ENCODE measurements at places on chromosomes 2 and 18.
A peak's percentile ranks its signal among the peaks of the same experiment; 100 is the strongest.

- H3K27ac ChIP-seq, result no peak overlapping the region
- H3K27me3 ChIP-seq, result no peaks in the 10 kb centered on the region
- no peak for DNase-seq
- no peaks in the 10 kb centered on the region for H3K36me3 ChIP-seq
- peaks cover 2% of the 10 kb centered on the region for H3K4me1 ChIP-seq
Measured at GRCh38 chr2:75641587-75641986, 5.0 kb upstream of the MRPL19 start.

DNA sequence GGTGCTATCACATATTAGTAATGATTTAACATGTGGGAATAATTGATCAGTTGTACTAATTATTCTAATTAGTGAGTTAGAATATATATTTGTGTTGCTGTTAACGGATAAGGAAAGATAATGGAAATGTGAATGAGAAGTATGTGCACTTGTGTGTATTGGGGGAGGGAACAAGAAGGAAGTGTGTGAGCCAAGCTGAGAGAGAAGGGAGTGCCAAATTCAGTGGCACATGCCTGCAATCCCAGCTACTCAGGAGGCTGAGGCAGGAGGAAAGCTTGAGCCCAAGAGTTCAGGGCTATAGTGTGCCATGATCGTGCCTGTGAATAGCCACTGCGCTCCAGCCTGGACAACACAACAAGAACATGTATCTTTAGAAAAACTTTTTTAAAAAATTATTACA, 9.3 kb downstream of the BARD1 start:
- H3K4me1 ChIP-seq, result no peaks in the 10 kb centered on the region
- no peaks in the 10 kb centered on the region for H3K27me3 ChIP-seq
- H3K27ac ChIP-seq, result no peak overlapping the region
- no peaks in the 10 kb centered on the region for H3K36me3 ChIP-seq
- H3K4me3 ChIP-seq, result no peak overlapping the region
- no peak for DNase-seq

DNA sequence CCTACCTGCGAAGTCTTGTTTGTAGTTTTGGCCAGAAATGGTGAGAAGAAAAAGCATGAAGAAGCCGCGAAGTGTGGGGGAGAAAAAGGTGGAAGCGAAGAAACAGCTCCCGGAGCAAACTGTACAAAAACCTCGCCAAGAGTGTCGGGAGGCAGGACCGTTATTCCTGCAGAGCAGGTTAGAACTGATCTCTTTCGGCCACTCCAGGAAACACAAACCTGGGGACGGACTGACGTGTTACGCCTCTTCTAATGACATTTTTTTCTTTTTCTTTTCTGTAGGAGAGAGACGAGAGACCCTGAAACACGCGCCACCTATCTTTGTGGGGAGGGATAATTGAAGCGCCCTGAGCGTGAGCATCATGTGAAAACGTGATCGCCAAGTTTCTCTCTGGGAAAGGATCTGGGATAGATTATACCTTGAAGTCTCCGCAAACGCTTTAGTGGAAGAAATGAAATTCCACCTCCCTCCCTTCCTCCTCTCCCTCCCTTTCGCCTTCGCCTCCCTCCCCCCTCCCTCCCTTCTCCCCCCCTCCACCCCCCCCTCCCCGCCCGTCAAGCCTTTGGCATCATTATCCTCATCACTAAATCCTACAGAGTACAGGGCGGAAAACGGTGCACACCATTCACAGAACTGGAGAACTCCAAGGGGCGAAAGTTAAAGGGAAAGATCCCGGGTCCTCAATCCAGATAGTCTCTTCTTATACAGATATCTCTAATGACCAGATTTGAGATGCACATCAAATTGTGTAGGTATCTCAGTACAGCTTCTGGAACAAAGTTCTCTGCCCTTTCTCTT, at the start of gene ZEB2:
Gene ZEB2 (minus strand): TSS at position 186 of the 798 bp plus-strand sequence. CDS start 2,769 bp downstream, outside the sequence.
- H3K36me3 ChIP-seq, result no peaks in the 10 kb centered on the region
- peak within 1 kb of the TSS; percentile 75 for H3K4me3 ChIP-seq
- no peaks in the 10 kb centered on the region for H3K27me3 ChIP-seq
- peaks cover 3% of the 10 kb centered on the region for H3K4me1 ChIP-seq
- DNase-seq, result peak; percentile 84

DNA sequence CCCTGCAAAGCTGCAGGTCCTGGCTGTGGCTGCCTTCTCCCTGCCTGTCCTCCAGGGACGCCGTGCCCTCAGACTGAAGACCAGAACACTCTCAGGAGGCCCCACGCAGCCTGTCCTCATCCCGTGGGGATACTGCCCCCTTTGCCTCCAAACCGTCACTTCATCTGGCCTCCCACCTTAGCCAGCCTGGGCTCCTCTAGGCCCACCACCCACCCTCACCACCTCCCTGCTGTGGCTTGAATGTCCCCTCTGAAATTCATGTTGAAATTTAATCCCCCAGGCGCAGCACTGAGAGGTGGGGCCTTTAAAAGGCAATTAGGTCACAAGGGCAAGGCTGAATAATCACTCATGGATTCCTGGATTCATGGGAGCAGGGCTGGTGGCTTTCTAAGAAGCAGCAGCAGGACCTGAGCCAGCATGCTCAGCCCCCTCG, 198.2 kb downstream of the SEPTIN10 start:
- no peaks in the 10 kb centered on the region for H3K4me1 ChIP-seq
- no peaks in the 10 kb centered on the region for H3K27me3 ChIP-seq
- H3K27ac ChIP-seq, result no peak overlapping the region
- no peak overlapping the region for H3K4me3 ChIP-seq
- DNase-seq, result no peak

DNA sequence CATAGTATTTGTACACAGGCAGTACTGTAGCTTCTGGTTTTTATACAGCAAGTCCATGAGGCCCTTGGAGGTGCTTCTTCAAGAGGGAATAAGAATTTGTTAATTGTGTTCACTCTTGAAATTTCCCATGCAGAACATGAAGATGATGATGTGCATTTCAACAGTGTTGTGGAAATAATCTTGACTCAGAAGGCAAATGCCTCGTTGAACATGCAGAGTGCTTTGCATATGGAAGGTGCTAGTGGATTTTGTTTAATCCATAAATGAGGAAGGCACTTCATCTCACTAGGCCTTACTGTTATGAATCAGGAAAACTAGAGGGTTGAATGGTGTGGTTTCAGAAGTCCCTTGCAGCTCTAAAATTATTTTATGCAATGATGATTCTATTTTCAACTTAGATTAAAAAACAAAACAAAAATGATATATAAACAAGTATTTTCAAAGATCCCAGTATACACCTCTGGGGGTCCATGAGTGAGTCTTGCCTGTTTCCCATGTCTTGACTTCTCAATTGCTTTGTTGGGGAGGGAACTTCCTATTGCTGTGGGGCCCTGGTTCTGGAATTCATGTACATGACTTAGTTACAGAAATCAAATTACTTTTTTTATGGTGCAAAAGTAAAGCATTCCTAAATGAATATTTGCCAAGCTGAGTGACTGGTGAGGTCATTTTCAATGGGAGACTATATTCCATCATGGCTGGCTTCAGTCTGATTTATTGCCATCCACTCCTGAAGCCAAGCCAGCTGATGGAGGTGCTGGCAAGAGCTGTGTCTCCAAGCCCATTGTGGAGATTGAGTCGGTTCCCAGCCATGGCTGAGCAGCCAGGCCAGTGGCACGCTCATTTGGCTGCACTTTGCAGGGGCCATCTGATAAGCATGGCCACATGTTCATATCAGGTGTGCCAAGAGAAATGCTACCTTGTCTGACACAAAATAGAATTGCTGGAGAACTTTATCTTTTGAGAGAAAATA, 56.5 kb downstream of the MGAT5 start:
- no peaks in the 10 kb centered on the region for H3K27me3 ChIP-seq
- no peak overlapping the region for H3K4me3 ChIP-seq
- no peak overlapping the region for H3K27ac ChIP-seq
- no peak for DNase-seq
- H3K36me3 ChIP-seq, result no peaks in the 10 kb centered on the region
- H3K4me1 ChIP-seq, result peaks cover 6% of the 10 kb centered on the region

GRCh38 chr2:172095905-172096625, 6.6 kb downstream of the DLX2 start:
- peaks cover 17% of the 10 kb centered on the region for H3K4me1 ChIP-seq
- DNase-seq, result no peak
- no peaks in the 10 kb centered on the region for H3K36me3 ChIP-seq
- peaks cover 26% of the 10 kb centered on the region for H3K27me3 ChIP-seq
- no peak overlapping the region for H3K27ac ChIP-seq
- no peak overlapping the region for H3K4me3 ChIP-seq

DNA sequence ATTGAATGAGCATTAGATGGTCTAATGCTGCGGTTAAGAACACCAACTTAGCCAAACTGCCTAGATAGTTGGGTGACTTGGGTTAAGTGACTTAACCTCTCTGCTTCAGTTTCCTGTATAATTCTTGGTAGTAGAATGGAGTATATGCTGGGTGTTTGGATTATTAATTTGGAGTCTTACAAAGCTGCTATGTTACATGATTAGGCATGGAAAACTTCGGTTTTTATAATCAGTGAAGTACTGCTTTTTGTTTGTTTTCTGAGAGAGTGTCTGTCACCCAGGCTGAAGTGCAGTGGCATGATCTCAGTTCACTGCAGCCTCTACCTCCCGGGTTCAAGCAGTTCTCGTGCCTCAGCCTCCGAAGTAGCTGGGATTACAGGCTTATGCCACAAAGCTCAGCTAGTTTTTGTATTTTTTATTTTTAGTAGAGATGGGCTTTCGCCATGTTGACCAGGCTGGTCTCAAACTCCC, 4.5 kb downstream of the RPL37A start:
- H3K4me3 ChIP-seq, result no peak overlapping the region
- no peak overlapping the region for H3K27ac ChIP-seq
- H3K4me1 ChIP-seq, result peaks cover 1% of the 10 kb centered on the region
- no peaks in the 10 kb centered on the region for H3K27me3 ChIP-seq
- DNase-seq, result no peak
- H3K36me3 ChIP-seq, result no peaks in the 10 kb centered on the region

- no peaks in the 10 kb centered on the region for H3K27me3 ChIP-seq
- peaks cover 3% of the 10 kb centered on the region for H3K4me1 ChIP-seq
- H3K36me3 ChIP-seq, result no peaks in the 10 kb centered on the region
- H3K4me3 ChIP-seq, result no peak overlapping the region
- DNase-seq, result no peak
Measured at GRCh38 chr2:12613137-12613835, 103.5 kb upstream of the TRIB2 start.

DNA sequence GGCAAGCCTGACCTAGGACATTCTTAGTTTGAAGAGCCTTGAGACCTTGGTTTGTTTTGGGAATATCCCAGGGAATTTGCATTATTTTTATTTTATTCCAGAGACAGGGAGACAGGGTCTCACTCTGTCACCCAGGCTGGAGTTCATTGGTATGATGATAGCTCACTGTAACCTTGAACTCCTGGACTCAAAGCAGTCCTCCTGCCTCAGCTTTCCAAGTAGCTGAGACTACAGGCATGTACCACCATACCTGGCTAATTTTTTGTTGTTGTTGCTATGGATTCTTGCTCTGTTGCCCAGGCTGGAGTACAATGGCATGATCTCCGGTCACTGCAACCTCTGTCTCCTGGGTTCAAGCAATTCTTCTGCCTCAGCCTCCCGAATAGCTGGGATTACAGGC, 4.8 kb downstream of the MTA3 start:
- H3K4me1 ChIP-seq, result peaks cover 12% of the 10 kb centered on the region
- H3K36me3 ChIP-seq, result no peaks in the 10 kb centered on the region
- no peak for DNase-seq
- no peaks in the 10 kb centered on the region for H3K27me3 ChIP-seq

GRCh38 chr2:125634662-125635061, 1021.3 kb upstream of the GYPC start:
- H3K27me3 ChIP-seq, result no peaks in the 10 kb centered on the region
- H3K27ac ChIP-seq, result no peak overlapping the region
- DNase-seq, result no peak
- no peaks in the 10 kb centered on the region for H3K4me1 ChIP-seq

- DNase-seq, result no peak
- H3K4me3 ChIP-seq, result no peak overlapping the region
- no peak overlapping the region for H3K27ac ChIP-seq
Measured at GRCh38 chr2:182077448-182078142, 91.9 kb downstream of the PPP1R1C start.

- H3K27ac ChIP-seq, result no peak overlapping the region
- no peak for DNase-seq
- no peak overlapping the region for H3K4me3 ChIP-seq
- H3K36me3 ChIP-seq, result no peaks in the 10 kb centered on the region
- H3K27me3 ChIP-seq, result no peaks in the 10 kb centered on the region
- no peaks in the 10 kb centered on the region for H3K4me1 ChIP-seq
Measured at GRCh38 chr2:119468154-119468955, 36.7 kb downstream of the TMEM37 start.

DNA sequence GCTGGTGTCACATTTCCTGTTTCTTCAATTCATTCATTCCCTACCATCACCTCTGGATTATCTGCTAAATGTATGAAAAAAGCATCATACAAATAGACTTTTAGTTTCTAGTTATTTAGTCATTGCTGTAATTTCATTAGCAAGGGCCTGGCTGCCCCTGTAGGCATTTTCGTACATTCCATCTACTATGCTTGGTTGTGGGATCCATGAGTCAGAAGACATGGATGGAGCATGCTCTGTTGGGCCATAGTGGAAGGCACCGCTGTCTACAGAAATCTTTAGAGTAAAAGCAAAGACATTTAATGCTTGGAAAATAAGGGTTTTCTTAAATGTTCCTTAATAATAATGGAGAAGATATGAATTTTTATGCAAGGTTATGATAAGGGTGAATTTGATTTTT, 324.8 kb upstream of the MEIS1 start:
- no peaks in the 10 kb centered on the region for H3K36me3 ChIP-seq
- no peaks in the 10 kb centered on the region for H3K27me3 ChIP-seq
- H3K4me3 ChIP-seq, result no peak overlapping the region
- DNase-seq, result no peak
- no peak overlapping the region for H3K27ac ChIP-seq

DNA sequence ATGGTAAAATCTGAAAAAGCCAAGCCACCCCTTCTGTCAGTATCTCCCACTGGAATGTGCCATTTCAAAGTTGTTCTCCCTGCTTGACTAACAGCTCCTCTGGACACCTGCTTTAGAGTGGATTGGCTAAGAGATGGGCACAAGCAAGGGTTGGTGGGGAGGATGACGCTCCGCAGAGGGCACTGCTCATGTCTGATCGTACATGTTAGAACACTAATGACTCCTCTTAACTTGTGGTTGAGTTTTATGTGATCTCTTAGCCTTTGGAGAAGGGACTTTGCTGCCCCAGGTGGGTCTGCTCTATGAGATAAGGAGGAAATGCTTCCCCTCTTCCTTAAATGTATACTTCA, 8.2 kb upstream of the KIAA2012 start:
- no peaks in the 10 kb centered on the region for H3K36me3 ChIP-seq
- no peaks in the 10 kb centered on the region for H3K4me1 ChIP-seq
- no peak overlapping the region for H3K27ac ChIP-seq
- H3K4me3 ChIP-seq, result no peak overlapping the region

GRCh38 chr2:105455488-105456003, 56.7 kb upstream of the FHL2 start:
- H3K4me1 ChIP-seq, result peaks cover 14% of the 10 kb centered on the region
- H3K36me3 ChIP-seq, result no peaks in the 10 kb centered on the region
- no peak overlapping the region for H3K4me3 ChIP-seq
- no peak for DNase-seq

DNA sequence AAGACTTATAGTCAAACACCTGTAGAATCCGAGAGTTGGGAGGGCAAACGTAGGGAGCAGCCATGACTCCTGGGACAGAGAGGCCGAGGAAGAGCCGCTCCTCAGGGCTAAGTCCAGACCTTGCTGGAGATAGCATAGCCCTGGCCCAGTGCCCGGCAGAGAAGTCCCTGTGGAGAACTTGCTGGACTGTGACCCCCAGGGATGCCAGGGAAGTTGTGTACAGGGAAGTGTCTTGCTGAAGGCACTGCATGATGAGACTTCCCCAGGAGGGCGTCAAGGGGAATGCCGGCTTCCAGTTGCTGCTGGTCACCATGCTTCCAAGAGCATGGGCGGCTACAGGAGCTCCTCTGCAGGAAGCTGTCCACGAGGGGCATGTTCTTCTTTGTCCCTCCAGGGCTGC, 8.6 kb upstream of the CNDP1 start:
- peaks cover 2% of the 10 kb centered on the region for H3K4me1 ChIP-seq
- no peak overlapping the region for H3K27ac ChIP-seq
- no peaks in the 10 kb centered on the region for H3K36me3 ChIP-seq
- H3K27me3 ChIP-seq, result no peaks in the 10 kb centered on the region

All from ovary (tissue), 10 donors.